ENCODE measurements at places on chromosomes 6 and 20.

DNA sequence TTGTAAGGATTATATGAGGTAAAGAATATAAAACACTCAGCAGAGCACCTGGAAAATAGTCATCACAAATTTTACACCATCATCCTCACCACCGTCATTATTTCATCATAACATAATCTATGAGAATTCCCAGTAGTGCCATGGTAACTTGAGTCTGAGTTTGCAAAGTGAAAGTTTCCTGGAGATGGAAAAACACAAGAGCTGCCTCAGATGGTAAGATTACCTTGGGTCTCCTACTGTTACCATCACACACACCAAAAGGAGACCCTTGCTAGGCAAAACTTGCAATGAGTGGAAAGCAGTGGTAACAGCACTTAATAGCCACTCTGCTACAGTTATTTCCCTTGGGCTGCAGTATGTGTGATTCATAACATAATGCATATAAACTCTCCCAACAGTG lies 589.8 kb downstream of the RNF144B start:
- DNase-seq: no peak

DNA sequence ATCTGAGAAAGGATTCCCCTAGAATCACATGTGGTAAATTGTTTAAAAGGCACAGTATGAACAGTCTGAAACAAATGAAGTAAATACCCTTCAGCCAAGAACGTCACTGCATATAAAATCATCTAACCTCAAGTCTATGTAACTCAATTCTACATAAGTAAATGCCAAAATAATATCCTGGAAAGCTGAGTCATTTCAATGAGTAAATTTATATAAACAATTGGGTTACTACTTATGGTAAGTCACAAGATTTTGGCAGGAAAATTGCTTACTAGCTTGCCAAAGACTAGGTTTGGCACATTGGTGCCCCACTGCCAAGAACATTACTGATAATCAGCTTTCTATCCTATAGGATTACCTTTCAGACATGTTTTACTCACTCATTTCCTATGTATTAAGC lies 8.4 kb downstream of the GMDS start:
- DNase-seq: no peak

- DNase-seq: no peak
Observed at GRCh38 chr6:34514112-34514511, 42.0 kb downstream of the SPDEF start.

- no peak for DNase-seq
Observed at GRCh38 chr6:72216222-72217068, 330.1 kb downstream of the RIMS1 start.

DNA sequence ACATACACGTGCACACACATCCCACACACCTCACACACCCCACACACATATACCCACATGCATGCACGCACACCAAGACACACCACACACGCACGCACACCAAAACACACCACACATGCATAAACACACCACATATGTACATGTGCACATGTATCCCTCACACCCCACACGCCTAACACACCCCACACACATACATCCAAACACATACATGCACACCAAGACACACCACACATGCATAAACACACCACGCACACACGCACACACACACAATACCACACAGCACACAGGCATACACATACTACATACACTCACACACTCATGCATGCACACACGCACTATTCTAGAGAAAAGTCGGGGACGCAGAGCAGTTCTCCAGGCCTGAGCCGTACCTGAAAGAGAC lies 671.5 kb downstream of the PRKN start:
- DNase-seq: no peak

DNA sequence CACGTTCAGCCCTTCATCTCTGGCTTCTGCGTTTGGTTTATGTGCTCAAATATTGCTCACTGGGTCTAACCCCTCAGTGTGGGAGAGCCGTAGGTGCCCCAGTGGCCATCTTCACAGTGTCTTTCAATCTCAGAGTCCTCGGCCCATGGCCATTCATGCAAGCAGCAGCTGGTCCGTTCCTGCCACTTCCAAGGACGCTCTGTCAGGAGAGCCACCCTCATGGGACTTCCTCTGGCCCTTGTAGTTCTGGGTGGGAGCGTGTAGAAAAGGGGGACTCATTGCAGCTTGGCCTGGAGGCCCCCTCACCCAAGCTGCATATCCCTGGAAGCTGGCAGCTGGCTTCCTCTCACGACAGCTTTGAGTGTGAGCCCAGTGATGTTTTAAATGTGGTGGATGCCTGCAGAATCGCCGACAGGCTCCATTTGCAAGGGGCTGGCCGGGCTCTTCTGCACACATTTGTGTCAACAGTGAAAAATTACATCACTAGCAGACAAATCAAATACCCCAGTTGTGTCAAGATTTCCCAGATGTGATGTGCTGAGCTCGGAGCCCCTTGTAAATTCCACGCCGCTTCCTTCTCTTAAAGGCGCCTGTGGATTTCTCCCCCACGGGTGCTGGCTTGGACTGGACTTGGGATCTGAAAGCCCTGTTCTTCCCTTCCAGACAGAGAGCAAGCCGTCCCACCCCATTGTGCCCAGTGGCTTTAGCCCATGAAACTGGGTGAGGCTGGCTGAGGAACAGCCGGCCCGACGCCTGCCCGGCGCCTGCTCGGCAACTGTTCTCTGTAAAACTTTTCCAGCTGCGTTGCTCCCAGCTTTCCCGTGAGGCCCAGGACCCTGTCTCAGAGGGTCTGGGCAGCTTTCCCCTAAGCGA lies 360.1 kb downstream of the TAF4 start:
- no peak for DNase-seq

GRCh38 chr6:8389036-8389818 lies 46.1 kb downstream of the SLC35B3 start:
- no peak for DNase-seq

DNA sequence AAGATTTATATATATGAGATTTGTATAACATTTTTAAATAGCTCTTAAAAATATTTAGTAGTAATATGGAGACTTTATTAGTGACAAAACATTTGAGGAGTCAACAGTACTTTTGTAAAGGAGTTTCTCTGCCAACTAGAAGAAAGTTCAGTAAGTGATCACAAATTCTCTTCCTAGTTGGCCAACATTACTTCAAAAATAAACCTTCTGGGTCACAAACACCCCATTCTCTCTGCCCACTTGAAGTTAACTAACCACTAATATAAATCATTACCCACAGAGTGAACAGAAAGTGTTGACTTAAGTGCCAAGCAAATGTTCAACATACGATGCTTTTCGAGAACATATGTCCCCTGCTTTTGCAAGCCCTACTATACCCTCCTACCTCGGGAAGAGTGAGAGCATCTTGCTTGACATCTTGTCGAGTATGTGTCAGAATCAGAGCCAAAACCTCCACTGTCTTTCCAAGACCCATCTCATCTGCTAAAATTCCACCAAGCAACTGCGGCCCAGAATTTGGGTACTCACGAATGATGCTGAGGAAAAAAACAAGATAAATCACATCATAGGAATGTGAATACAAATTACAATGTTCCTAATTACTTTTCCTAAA lies 16.9 kb downstream of the SHPRH start:
- no peak for DNase-seq

DNA sequence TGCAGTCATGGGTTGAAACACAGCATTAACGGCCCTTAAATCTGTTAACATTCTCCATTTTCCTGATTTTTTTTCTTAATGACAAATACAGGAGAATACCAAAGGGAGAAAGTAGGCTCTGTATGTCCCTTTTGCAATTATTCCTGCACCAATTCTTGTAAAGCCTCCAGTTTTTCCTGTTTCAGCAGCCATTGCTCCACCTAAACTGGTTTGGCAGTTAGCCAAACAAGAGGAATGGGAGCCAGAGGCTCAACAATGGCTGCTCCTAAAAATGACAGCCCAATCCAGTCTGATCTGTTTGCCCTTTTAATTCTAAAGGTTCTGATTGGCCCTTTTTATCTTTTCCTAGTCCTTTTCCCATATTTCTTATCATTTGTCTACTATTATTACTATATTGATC lies 284.2 kb upstream of the SGK1 start:
- DNase-seq: no peak

DNA sequence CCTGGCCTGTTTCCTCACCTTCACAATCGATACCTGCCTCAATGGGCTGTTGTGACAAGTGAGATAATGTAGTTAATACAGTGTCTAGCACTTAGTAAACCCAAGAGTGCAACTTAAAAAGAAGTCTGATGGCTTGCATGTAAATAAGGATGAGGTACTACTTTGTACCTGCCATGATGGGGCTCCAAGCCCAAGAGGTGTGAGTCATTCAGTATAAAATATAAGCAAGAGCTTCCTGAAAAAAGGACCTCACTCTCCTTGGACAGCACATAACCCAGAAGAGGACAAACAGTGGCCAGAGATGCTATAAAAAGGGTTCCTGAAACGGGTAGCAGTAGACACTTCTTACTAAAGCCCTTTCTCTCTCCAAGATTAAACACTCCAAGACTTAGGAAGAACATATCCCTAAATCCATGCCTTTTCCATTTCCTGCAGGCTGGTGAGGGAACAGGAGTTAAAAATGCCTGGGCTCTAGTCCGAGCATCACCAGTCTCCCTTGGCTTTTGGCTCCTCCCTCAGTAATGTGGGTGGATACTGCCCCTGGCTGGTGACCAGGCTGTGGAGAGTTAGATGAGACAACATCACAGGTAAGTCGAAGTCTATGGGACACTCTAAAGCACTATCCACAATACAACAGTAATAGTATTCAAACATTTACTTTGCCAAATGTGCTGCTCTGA lies 4.3 kb downstream of the UBE2V1 start:
- no peak for DNase-seq

DNA sequence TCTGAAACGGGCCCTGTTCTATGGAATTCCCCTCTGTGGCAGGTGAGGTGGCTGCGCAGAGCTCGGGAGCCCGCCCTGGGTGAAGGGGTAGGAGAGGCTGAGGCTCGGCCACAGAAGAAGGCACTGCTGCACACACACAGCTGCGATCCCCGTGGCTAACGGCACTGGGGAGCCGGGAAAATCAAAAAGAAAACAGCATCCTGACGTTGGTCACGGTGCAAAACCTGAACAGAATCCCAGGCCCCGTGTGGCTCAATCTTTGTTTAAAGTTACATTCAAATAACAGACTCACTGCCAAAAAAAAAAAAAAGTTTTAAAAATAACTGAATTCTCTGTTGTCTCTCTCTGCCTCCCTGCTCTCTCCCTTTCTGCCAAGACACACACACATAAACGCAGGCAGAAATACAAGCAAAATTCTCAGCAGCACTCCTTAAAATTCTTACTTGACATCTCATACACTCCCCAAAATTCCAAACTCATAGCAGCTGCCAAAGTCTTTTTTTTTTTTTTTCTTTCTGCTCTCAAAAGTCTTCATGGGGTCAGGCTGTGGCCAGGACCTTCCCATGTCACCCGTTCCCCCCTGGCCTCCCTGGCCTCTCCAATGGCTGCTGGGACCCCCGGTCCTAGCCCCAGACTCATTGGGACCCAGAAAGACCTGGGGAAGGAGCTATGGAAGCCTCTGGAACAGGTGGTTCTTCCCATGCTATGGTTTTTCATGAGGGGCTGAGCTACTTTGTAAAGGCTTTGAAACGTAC lies 248.8 kb downstream of the TTLL2 start:
- DNase-seq: no peak

GRCh38 chr6:130862370-130862769 lies 35.2 kb downstream of the SMLR1 start:
- DNase-seq: no peak

- DNase-seq: no peak
Observed at GRCh38 chr20:38937978-38938473, 11.8 kb downstream of the FAM83D start.

- no peak for DNase-seq
Observed at GRCh38 chr6:130934848-130935585, 107.8 kb downstream of the SMLR1 start.

DNA sequence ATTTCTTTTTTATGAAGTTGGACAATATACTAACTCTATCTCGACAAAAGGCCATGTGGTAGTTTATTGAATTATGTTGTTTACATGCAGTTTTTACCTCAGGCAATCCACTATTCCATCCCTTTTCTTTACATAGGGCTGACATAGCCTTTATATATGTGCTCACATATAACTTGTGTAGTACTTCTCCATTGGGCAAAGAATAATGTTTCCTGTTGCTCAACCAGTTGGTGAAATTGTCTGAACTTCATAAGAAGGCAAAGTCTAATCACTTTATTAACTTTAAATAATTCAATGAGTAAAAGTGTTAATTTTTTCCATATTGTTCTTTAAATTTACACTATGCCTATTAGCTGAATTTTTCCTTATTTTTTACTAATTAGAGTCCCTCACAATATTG lies 1272.1 kb downstream of the EPHA7 start:
- DNase-seq: no peak

DNA sequence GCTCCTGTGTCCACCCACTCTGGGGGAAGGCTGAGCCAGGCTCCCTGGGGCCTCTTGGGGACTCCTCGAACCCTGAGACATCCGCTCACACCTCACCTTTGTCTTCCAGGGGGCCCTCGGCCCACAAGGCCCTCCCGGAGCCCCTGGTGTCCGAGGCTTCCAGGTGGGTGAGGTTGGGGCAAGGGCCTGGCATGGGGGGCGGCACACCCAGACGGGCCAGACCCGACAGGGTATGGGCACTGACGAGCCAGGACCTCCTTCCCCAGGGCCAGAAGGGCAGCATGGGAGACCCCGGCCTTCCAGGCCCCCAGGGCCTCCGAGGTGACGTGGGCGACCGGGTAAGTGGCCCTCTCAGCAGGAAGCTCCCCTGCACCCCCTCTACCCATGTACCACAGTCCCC lies 13.4 kb downstream of the COL9A3 start:
- no peak for DNase-seq

GRCh38 chr6:109069746-109070145 lies 24.9 kb downstream of the SESN1 start:
- DNase-seq: no peak

- no peak for DNase-seq
Observed at GRCh38 chr20:51756653-51757052, 11.5 kb downstream of the ATP9A start.

DNA sequence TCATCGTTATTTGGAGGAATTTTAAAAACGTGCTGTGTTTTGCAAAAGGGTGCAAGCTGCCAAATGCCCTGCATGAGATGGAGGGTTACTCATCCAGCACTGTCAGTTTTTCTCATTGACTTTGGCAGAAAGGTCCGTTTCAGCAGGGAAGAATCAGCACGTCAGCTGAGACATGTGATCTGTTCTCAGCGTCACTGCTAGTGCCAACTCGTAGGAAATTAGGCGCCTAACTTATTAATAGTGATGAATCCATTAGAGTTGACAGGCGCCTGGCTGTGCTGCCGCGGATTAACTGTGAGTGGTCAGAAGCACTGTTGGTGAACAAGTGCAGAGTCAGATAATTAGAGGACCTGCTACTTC lies 175.5 kb upstream of the FOXQ1 start:
- DNase-seq: no peak

DNA sequence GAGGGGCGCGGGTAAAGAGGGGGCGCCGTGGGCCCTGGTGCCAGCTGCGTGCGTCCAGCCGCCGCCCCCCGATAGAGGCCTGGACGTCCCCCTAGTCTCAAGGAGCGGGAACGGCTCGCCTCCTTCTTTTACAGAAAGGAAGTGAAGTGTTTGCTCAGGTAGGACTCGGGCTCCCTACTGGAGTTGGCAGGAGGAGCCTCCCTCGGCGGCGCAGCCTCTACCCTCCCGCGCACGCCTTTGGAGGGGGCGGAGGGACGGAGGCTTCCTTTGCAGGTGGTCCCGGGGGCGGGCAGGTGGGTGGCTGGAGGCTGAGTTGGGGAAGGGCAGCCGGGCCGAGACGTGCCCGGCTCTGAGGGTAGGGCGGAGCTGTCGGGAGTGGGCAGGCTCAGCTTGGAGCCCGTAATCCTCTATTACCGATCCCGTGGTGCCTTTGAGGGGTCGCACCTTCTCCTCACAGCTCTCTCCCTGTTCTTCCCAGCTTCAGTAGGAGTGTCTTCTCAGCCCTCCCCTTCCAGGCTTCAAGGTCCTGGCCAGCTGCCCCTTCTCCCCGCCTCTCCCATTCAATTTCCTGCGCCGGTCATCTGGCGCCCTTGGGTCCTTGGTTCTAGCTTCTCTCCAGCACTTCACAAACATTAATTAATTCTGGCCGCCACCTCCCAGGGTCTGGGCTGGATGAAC lies 728 bp downstream of the ITPR3 start:
- DNase-seq: no peak
